ENCODE measurements at places on chromosomes 16 and 17.

GRCh38 chr16:89990799-89991198 is 28.5 kb downstream of the DBNDD1 start:
- no peak for DNase-seq

GRCh38 chr17:81295031-81295675 is at the start of gene SLC38A10:
TSS of gene SLC38A10 (minus strand) at chr17:81295307. CDS start at chr17:81294921, 386 bp downstream.
- peak; percentile 97 for DNase-seq

DNA sequence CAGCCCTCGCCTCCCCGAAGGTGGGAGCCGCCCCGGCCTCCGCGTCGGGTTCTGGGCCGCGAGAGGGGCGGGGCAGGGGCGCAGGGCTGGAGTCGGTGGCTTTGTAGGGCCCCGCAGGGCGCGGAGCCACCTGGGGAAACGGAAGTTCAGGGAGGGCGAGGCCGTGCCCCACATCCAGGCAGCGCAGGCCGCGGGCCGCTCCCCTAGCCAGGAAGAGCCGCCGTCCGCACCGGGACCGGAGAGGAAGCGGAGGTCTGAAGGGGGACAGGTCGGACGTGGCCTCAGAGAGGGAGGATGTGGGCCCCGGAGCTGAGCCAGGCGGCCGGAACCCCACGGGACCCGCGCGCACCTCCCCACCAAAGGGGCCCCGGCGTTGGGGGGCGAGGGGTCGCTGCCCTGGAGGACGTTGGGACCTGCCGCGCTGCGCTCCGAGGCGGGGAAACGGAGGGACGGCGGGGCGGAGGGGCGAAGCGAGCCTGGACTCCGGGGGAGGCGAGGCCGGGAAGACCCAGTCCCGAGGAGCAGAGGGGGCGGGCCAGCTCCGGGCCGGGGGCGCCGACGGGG is 482 bp upstream of the SLC16A3 start:
- peak; percentile 91 for DNase-seq

DNA sequence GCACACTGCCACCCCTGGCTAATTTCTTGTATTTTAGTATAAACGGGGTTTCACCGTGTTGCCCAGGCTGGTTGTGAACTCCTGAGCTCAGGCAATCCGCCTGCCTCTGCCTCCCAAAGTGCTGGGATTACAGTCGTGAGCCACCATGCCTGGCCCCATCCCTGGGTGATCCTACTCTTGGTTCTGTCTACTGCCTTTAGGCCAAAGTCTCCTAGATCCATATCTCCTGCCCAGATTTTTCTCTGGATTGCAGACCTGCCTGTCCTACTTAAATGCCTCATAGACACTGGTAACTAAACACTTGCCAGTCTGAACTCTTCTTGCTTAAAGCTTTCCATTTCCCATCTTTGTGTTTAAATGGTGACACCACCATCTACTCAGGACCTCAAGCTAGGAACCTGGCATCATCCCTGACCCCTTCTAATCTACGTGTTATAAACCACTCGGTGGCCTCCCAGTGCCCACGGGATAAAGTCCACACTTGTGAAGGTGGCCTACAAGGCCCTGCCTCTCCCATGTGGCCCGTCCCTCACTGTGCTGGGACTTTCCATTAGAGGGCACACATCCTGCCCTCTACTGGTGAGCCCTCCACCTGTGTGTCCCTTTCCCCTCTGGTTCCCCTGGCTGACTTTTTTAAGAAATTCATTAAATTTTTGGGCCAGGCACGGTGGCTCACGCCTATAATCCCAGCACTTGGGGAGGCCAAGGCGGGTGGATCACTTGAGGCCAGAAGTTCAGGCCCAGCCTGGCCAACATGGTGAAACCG is 51.1 kb downstream of the USP43 start:
- no peak for DNase-seq

- DNase-seq: no peak
Observed at GRCh38 chr16:84526794-84527531, 22.5 kb upstream of the MEAK7 start.

DNA sequence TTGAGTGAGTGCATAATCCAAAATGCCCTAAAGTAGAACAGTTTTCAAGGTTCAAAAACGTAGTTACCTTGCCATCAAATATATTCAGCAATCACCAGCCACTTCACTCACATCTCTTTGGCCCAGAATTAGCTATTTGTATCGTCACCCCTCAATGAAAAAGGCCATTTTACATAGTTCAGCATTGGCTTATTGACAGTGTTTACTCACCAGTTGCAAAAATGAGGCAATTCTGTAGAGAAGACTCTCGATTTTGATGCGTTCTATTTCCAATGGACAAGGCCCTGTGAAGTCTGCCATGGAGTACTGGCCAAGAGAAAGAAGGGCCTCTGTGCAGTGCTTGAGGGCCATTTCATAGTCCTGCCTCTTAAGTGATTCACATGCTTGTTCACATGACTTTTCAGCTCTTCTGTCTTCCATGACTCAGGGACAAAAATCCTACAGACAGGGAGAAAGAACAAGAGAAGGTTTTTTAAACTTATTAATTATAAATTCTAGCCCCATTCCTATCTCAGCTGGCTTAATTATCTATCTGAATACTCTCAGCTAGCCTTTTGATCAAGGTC is 26.5 kb downstream of the HELZ start:
- no peak for DNase-seq

GRCh38 chr17:804541-805435 is 22.6 kb downstream of the MRM3 start:
- no peak for DNase-seq

DNA sequence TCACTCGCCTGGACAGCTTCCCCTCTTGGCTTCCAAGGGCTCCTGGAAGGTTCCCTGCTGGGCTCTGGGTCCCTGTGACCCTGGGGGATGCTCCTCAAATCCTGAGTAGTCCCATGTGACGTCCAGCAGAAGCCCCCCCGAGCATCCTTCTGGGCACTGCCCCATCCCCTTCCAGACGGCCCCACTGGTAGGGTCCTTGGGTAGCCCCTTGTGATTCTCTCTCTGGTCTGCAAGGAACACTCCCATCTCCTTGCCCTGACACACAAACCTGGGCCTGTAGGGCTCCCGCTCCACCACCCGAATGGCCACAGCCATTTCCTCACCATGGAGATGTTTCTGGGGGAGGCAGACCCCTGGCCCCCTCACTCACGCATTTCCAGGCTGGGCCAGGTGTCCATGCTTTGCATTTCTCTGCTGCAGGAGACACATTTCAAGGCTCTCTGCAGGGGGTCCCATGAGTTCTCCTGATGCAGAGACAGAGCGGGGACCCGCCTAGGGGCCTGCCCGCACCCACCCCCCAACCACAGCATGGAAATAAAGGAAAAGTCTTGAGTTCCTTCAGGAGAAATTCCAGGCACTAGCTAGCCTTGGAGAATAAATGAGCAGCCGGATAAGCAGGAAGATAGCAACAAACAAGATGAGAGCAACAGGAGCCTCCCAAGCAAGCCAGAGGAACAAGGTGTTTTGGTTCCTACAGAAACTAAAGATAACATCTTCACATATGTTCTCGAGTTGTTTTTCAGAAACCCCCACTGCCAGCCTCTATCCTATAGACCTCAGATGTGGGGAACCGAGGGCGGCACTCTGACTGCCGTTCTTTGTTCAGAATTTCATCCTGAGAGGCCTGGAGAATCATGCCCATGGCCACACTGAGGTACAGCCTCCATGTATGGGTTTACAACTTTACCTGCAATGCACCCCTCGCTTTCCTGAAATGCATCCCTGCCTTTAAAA is 128.8 kb downstream of the MGAT5B start:
- DNase-seq: no peak

DNA sequence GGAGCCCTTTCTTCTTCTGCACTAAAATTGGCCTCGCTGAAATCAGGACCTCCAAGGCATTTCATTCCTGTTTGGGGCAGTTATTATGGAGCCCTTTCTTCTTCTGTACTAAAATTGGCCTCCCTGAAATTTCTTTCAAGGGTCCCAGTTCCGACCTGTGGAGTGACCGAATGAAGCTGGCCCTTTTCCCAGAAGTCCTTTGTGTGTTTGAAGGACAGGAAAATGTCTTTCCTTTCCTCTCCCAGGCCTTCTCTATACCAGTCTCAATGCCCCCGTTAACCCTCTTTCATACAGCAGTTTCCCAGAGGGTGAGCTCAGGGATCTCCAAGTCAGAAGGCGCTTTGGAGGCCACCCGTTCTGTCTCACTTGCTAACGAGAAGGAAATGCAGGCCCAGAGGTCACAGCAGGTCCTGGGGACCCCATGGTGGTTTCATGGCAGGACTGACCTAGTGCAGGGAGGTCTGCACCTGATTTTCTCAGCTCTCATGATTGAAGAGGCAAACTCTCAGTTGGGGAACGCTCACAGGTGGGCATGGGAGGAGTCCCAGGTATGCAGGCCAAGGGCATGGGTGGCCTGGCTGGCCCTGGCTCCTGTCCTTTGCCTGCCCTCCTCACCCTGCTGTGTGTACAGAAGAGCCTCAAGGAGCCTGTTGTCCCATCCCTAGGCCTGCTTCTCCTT is 37.1 kb upstream of the DOC2B start:
- DNase-seq: peak; percentile 4

DNA sequence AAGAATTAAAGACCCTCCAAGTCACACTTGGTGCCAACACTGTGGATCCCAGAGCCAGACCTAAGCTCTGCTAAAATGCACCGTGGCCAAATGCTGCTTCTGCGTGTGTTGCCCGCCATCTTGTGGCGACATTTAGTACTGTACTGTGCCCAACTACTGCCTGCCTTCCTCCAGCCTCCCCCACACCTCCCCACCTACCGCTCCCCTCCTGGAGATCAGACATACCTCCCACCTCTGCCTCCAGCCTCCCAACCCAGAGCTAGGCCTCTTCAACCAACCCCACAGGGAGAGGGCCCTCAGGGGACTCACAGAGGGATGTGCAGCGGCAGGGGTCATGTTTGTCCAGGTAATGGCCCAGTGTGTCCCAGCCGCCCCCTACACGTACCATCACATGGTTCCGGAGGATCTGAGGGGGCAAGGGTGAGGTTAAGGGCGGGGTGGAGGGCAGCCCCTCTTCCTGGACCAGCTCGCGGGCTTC is 5.5 kb downstream of the GAS2L2 start:
- DNase-seq: peak; percentile 74

DNA sequence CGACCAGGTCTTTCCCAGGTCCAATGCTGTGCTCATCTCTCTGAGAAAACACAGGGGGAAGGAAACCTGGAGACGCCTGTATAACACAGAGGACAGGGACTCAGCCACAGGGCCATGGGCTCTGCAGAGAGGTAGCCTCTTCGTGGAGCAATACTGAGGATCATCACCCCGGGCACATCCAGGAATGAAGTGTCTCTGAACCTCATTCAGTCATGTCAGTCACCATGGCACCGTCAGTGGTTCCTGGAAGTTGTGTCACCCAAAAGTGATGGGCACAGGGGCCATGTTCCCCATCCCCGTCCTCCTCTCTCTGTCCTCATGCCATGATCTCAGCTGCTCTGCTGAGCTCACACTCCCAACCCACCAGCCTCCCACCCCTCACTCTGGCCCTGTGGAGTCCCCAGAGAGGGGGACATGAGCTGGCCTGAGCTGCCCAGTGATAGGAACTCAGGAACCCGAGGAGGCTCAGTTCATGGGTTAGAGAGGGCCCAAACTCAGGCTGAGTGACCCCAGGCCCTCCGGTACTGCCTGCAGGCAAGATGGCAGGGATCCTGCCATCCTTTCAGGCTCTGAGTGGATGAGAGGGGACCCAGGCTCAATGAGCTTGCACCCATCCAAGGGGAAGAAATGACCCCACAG is 53.4 kb downstream of the PITPNM3 start:
- no peak for DNase-seq

GRCh38 chr16:79061181-79061580 is 539.4 kb downstream of the MAF start:
- DNase-seq: no peak

DNA sequence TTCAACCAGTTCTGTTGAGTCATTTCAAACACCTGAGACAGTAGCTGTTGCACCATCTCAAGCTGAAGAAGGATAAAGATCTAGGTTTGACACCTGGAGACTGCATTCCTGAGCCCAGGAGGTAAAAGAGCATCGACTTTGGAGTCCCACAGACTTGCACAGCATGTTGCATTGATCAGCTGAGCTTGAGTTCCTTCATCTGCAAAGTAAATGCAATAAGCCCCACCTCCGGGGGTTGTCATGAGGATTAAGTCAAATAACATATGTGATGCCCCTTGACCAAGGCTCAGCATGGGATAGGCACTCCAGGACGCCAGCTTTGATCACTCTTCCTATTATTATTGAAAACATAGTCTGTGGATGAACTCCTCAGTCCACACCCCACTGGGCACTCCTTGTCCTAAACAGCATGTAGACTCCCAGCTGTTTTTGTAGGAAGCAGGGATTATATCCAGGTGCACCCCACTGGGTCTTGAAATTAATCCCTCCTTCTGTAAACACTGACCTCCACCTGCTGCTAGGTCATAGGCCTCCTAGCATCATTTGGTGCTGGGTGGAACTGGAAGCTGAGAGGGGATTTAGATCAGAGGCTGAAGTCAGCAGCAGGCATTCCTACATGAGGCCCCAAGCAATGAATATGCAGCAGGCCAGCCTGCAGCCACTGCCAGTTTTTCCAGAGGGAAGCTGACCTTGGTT is 259.0 kb downstream of the HS3ST4 start:
- no peak for DNase-seq

GRCh38 chr17:37772982-37773381 is 28.1 kb upstream of the HNF1B start:
- no peak for DNase-seq

- no peak for DNase-seq
Observed at GRCh38 chr17:63589646-63590045, 11.0 kb upstream of the TACO1 start.

DNA sequence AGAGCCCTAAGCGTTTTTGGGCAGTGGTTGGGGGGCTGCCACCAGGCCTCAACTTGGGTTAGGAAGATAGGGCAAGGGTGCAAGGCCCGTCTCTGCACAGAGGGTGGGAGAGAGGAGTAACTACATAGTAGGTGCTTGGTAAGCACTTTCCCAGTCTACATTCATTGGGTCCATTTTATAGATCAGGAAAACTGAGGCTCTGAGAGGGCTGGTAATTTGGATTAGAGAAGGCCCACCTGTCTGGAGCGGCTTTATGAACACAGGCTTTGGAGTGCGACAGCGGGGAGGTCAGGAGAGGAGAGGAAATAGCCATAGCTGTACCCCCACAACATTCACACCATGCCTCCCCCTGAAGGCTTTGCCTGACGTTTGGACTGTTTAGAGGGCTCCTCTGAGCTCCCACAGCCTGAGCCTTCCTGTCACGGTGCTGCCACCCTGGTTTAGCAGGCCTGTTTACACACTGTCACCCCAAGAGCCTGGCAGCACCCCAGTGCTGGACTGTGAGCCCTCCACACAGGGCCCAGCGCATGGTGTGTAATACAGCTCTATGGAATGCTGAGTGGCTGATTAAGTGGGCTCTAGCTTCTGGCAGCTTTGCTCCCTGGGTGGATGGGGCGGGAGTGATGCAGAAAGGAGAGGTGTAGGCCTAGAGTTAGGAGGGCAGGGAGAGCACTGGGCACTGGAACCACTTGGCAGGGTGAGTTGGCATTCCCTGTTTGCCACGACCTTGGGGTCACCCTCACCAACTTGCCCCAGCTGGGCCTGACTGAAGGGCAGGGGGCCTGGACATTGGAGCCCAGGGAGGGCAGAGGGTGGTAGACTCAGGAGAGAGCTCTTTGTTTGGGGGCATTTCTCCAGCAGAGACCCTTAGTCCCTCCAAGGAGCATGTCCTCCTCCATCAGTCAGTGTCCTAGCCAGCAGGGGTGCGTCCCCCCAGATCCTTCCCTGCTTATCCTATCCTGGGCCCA is 73.7 kb downstream of the RAI1 start:
- DNase-seq: no peak
